ENCODE measurements at places on chromosomes 3 and 15.

DNA sequence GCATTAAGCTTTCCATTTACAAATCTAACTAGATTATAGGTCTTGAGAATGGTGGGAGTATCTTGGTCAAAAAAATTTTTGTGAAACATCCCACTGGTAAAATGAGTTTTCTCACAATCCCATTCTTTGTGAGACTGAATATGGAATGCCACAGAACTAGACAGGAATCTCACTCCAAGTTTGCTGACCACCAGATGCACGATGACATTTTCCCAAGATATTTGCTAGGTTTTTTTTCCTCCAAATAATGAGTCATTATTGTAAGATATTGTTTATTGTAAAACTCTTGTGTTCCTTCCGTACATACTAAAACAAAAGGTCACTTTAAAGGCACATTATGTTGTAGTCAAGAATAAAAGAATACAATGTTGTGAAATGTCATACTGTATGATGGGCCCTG, 53.9 kb downstream of the COPS2 start:
- no peak for DNase-seq
- no peaks in the 10 kb centered on the region for H3K27me3 ChIP-seq
- no peak overlapping the region for H3K27ac ChIP-seq
- no peaks in the 10 kb centered on the region for H3K4me1 ChIP-seq

- no peaks in the 10 kb centered on the region for H3K36me3 ChIP-seq
- peaks cover 13% of the 10 kb centered on the region for H3K4me1 ChIP-seq
- no peak overlapping the region for H3K27ac ChIP-seq
- no peaks in the 10 kb centered on the region for H3K27me3 ChIP-seq
- no peak for DNase-seq
These were observed 160.9 kb downstream of the SLCO3A1 start for GRCh38 chr15:92014281-92015030.

DNA sequence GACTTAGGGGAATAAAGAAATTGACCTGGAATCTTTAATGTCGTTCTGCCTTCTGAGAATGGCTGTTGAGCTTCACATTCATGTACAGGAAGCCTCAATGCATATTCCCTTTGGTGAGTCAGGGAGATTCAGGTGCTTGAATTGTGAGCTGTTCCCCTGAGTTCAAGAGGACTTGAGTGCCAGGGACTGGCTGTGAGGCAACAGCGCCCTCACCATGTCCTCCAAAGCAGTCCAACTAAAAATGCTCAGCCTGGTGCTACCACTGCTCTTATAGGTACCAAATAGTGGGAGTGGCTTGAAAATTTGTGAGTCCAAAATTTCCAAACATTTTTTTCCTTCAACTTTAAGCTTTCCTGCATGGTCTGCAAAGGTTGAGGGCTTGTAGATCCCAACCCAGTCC, 54.1 kb downstream of the LEO1 start:
- DNase-seq: no peak
- H3K27ac ChIP-seq: no peak overlapping the region
- no peak overlapping the region for H3K4me3 ChIP-seq
- no peaks in the 10 kb centered on the region for H3K4me1 ChIP-seq
- no peaks in the 10 kb centered on the region for H3K27me3 ChIP-seq

GRCh38 chr3:39136533-39137434, 16.6 kb downstream of the CSRNP1 start:
- H3K27me3 ChIP-seq: no peaks in the 10 kb centered on the region
- H3K4me3 ChIP-seq: no peak overlapping the region
- H3K4me1 ChIP-seq: no peaks in the 10 kb centered on the region
- DNase-seq: no peak
- H3K36me3 ChIP-seq: no peaks in the 10 kb centered on the region

- H3K27me3 ChIP-seq: no peaks in the 10 kb centered on the region
- H3K4me1 ChIP-seq: no peaks in the 10 kb centered on the region
- H3K36me3 ChIP-seq: no peaks in the 10 kb centered on the region
- no peak overlapping the region for H3K27ac ChIP-seq
- H3K4me3 ChIP-seq: no peak overlapping the region
- DNase-seq: no peak
These were observed 29.3 kb downstream of the SLC4A7 start for GRCh38 chr3:27454914-27455313.
